ENCODE measurements at places on chromosomes 7 and 10.

GRCh38 chr10:84005403-84005802, 133.9 kb upstream of the GHITM start:
- no peak overlapping the region for H3K27ac ChIP-seq
- no peaks in the 10 kb centered on the region for H3K36me3 ChIP-seq
- H3K4me3 ChIP-seq, result no peak overlapping the region
- no peak for DNase-seq

GRCh38 chr7:125663961-125664360, 734.3 kb upstream of the POT1 start:
- no peak overlapping the region for H3K4me3 ChIP-seq
- no peaks in the 10 kb centered on the region for H3K36me3 ChIP-seq
- H3K27me3 ChIP-seq, result no peaks in the 10 kb centered on the region
- no peak overlapping the region for H3K27ac ChIP-seq
- H3K4me1 ChIP-seq, result no peaks in the 10 kb centered on the region

GRCh38 chr7:70674571-70675010, 457.4 kb upstream of the GALNT17 start:
- H3K36me3 ChIP-seq, result no peaks in the 10 kb centered on the region
- DNase-seq, result no peak
- no peak overlapping the region for H3K4me3 ChIP-seq
- no peak overlapping the region for H3K27ac ChIP-seq

- no peak for DNase-seq
- no peaks in the 10 kb centered on the region for H3K27me3 ChIP-seq
Measured at GRCh38 chr10:129846991-129847391, 117.1 kb downstream of the EBF3 start.

DNA sequence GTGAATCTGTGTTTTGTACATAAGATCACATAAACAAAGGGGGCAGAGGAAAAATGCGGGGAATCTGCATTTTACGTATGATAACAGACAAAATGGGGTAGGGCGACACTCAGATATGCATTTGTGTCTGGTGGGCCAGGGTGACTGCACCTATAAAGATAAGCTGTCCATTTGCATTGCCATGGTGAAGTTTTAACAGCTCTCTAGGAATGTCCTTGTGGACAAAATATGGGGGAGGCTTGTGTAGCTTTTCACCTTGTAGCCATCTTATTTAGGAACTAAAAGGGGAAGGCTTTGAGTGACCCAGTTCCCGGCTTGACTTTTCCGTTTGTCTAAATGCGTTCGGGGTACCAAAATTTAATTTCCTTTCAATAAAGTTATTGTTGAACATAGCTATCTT, 92.4 kb upstream of the AGBL3 start:
- no peak overlapping the region for H3K4me3 ChIP-seq
- DNase-seq, result no peak
- H3K4me1 ChIP-seq, result no peaks in the 10 kb centered on the region
- peak overlapping the region; percentile 80 for H3K27ac ChIP-seq

GRCh38 chr7:15288741-15289140, 273.1 kb downstream of the AGMO start:
- H3K27me3 ChIP-seq, result no peaks in the 10 kb centered on the region
- DNase-seq, result no peak
- no peak overlapping the region for H3K27ac ChIP-seq
- H3K4me1 ChIP-seq, result no peaks in the 10 kb centered on the region
- H3K36me3 ChIP-seq, result no peaks in the 10 kb centered on the region

GRCh38 chr10:35937546-35937945, 295.4 kb upstream of the FZD8 start:
- no peaks in the 10 kb centered on the region for H3K36me3 ChIP-seq
- H3K4me3 ChIP-seq, result no peak overlapping the region
- no peak for DNase-seq
- no peaks in the 10 kb centered on the region for H3K4me1 ChIP-seq
- no peak overlapping the region for H3K27ac ChIP-seq
- H3K27me3 ChIP-seq, result no peaks in the 10 kb centered on the region

- peak overlapping the region; percentile 25 for H3K27ac ChIP-seq
- H3K27me3 ChIP-seq, result no peaks in the 10 kb centered on the region
- no peak for DNase-seq
- peak overlapping the region; percentile 14 for H3K4me3 ChIP-seq
- H3K4me1 ChIP-seq, result no peaks in the 10 kb centered on the region
Measured at GRCh38 chr7:140358412-140359051, 39.8 kb downstream of the SLC37A3 start.

- peaks cover 9% of the 10 kb centered on the region for H3K4me1 ChIP-seq
- no peaks in the 10 kb centered on the region for H3K36me3 ChIP-seq
- H3K27me3 ChIP-seq, result peaks cover 45% of the 10 kb centered on the region
- peak overlapping the region; percentile 70 for H3K4me3 ChIP-seq
- H3K27ac ChIP-seq, result no peak overlapping the region
Measured at GRCh38 chr7:8260871-8261694, 884 bp downstream of the ICA1 start.

DNA sequence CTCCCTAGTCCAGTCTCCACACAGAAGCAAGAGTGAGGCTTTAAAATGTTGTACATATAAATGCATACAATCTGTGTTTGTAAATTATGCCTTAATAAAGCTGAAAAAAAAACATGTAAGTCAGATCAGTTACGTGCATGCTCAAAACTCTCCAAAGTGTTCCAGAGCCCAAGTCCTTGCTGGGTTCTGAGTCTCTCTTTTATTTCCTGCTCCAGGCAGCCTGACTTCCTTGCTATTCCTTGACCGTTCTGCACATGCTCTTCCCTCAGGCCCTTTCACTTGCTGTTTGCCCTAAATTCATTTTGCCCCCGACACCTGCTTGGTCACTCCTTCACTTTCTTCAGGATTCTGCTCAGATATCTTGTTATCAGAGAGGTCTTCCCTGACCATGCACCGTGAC, 770.1 kb downstream of the PHTF2 start:
- no peak overlapping the region for H3K27ac ChIP-seq
- DNase-seq, result no peak
- no peak overlapping the region for H3K4me3 ChIP-seq
- no peaks in the 10 kb centered on the region for H3K36me3 ChIP-seq
- H3K27me3 ChIP-seq, result no peaks in the 10 kb centered on the region
- no peaks in the 10 kb centered on the region for H3K4me1 ChIP-seq

GRCh38 chr7:45702751-45703150, 128.6 kb downstream of the ADCY1 start:
- H3K27ac ChIP-seq, result no peak overlapping the region
- no peak overlapping the region for H3K4me3 ChIP-seq
- H3K36me3 ChIP-seq, result no peaks in the 10 kb centered on the region
- H3K4me1 ChIP-seq, result no peaks in the 10 kb centered on the region
- no peaks in the 10 kb centered on the region for H3K27me3 ChIP-seq
- DNase-seq, result no peak

- H3K4me3 ChIP-seq, result no peak overlapping the region
- no peaks in the 10 kb centered on the region for H3K36me3 ChIP-seq
- no peaks in the 10 kb centered on the region for H3K27me3 ChIP-seq
- no peak for DNase-seq
Measured at GRCh38 chr7:159157714-159158113, 13.0 kb upstream of the VIPR2 start.

- no peaks in the 10 kb centered on the region for H3K4me1 ChIP-seq
- DNase-seq, result no peak
- H3K36me3 ChIP-seq, result no peaks in the 10 kb centered on the region
- H3K27ac ChIP-seq, result no peak overlapping the region
Measured at GRCh38 chr10:2895594-2896196, 171.7 kb upstream of the PFKP start.

GRCh38 chr7:27689591-27690164, 27.0 kb upstream of the HIBADH start:
- no peaks in the 10 kb centered on the region for H3K36me3 ChIP-seq
- no peak overlapping the region for H3K27ac ChIP-seq
- no peaks in the 10 kb centered on the region for H3K4me1 ChIP-seq
- no peak overlapping the region for H3K4me3 ChIP-seq
- no peak for DNase-seq

DNA sequence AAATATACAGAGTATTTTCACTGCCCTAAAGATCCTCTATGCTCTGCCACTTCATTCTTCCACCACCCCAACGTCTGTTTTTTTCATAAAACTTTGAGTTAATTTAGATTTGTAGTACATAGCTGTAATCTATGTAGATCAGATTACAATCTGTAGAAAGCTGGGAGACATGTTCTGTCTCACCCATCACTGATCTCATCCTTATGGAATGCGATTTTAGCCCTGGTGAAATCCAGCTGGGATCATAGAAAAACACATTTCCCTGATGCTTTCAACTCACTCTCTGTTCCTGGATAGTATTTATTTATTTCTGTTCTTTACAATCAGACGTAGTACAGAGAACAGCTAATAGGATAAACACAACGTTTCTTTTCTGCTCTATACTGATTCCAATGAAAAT, 521.0 kb downstream of the KIF20B start:
- H3K4me3 ChIP-seq, result no peak overlapping the region
- no peaks in the 10 kb centered on the region for H3K4me1 ChIP-seq
- H3K27me3 ChIP-seq, result no peaks in the 10 kb centered on the region
- H3K36me3 ChIP-seq, result no peaks in the 10 kb centered on the region
- H3K27ac ChIP-seq, result no peak overlapping the region

GRCh38 chr7:105003275-105003674, 10.7 kb upstream of the KMT2E start:
- DNase-seq, result no peak
- no peaks in the 10 kb centered on the region for H3K27me3 ChIP-seq
- no peaks in the 10 kb centered on the region for H3K36me3 ChIP-seq
- H3K27ac ChIP-seq, result peak overlapping the region; percentile 62
- H3K4me1 ChIP-seq, result peaks cover 99% of the 10 kb centered on the region
- no peak overlapping the region for H3K4me3 ChIP-seq

- no peaks in the 10 kb centered on the region for H3K4me1 ChIP-seq
- DNase-seq, result no peak
- H3K4me3 ChIP-seq, result no peak overlapping the region
- no peaks in the 10 kb centered on the region for H3K27me3 ChIP-seq
- no peak overlapping the region for H3K27ac ChIP-seq
- no peaks in the 10 kb centered on the region for H3K36me3 ChIP-seq
Measured at GRCh38 chr7:41148521-41148951, 554.4 kb downstream of the INHBA start.

DNA sequence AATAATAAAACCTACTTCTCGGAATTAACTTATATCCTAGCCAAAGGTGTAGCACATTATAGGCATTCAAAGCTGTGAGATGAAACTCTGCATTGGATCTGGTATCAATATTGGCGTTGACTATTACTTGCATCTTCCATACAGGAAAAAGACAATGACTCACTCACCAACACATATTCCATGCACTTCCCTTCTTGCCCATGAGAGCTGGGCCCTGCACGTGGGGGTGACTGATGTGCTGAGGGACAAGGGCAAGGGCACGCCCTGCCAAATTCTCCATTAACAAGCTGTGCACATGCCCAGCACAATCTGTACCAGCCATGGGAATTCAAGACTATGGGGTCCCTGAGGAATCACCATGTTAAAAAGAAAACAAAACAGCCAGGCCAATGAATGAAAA, 188.1 kb upstream of the PDE1C start:
- no peak overlapping the region for H3K27ac ChIP-seq
- H3K36me3 ChIP-seq, result no peaks in the 10 kb centered on the region
- no peak overlapping the region for H3K4me3 ChIP-seq

- H3K27me3 ChIP-seq, result no peaks in the 10 kb centered on the region
- peaks cover 7% of the 10 kb centered on the region for H3K4me1 ChIP-seq
- H3K4me3 ChIP-seq, result no peak overlapping the region
- no peaks in the 10 kb centered on the region for H3K36me3 ChIP-seq
- H3K27ac ChIP-seq, result no peak overlapping the region
Measured at GRCh38 chr7:38855867-38856266, 53.1 kb downstream of the VPS41 start.

DNA sequence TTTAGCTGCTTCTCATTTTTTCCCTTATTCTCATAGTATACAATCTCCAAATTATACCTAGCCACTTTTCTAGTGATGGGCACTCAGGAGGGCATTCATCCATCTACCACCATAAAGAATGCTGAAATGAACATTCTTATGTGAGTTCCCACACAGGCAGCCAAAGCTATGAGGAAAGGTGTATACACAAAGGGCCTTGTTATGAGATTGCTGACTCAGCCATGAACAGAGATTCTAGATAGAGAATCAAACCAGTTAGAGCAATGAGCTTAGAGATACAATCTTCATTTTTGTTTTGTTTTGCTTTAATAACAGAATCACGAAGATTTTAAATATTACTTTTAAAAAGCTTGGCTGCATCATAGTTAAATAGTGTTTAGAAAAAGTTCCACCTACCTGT, 54.8 kb upstream of the TNKS2 start:
- no peak overlapping the region for H3K4me3 ChIP-seq
- H3K36me3 ChIP-seq, result no peaks in the 10 kb centered on the region
- H3K27me3 ChIP-seq, result no peaks in the 10 kb centered on the region
- no peak overlapping the region for H3K27ac ChIP-seq
- H3K4me1 ChIP-seq, result no peaks in the 10 kb centered on the region
- no peak for DNase-seq

DNA sequence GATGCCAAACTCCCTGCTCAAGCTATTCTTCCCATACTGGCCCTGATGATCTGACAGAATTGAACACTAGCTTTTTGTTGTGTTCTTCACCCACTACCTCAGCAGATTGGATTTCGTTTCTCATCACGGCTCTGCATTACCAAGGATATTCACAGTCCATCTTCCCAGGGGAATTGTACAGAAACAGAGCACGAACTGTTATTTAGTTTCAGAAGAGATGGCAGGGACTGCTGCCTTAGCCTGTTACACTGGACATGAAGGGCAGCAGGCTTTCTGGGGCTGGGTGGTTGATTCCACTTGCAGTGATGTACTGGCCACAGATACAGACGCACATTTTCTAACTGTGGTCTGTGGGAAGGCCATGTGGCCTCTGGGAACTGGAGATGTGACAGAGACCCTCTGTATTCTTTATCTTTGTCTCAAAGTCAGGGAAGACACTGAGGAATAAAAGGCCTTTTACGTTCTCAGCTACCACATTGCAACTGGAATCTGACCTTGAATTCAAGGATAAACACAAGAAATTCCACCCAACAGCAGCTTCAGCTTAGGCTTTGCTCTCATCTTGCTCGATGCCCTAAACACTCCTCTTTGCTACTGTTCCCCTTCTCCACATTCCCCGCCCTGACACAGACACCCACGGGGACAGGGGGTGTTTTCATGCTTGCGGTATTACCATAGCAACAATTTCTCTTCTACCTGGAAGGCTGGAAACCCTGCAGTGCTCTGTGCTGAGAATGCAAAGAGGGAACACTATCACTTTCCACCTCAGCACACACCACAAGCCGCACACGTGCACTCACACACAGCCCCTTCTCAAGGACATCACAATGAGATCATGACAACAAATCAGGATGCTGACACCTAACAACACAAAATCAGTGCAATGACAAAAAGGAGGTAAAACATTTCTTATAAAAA, 81.7 kb downstream of the RNF216 start:
- no peak overlapping the region for H3K4me3 ChIP-seq
- H3K36me3 ChIP-seq, result no peaks in the 10 kb centered on the region
- peaks cover 45% of the 10 kb centered on the region for H3K4me1 ChIP-seq
- no peak for DNase-seq
- H3K27me3 ChIP-seq, result no peaks in the 10 kb centered on the region
- H3K27ac ChIP-seq, result no peak overlapping the region

- H3K4me3 ChIP-seq, result peak overlapping the region; percentile 71
- no peaks in the 10 kb centered on the region for H3K27me3 ChIP-seq
Measured at GRCh38 chr7:876972-877311, 588 bp downstream of the GET4 start.

- H3K4me3 ChIP-seq, result no peak overlapping the region
- no peaks in the 10 kb centered on the region for H3K27me3 ChIP-seq
- no peaks in the 10 kb centered on the region for H3K36me3 ChIP-seq
- DNase-seq, result no peak
Measured at GRCh38 chr10:59508296-59508695, 145.9 kb upstream of the FAM13C start.

- H3K4me1 ChIP-seq, result peaks cover 11% of the 10 kb centered on the region
- H3K36me3 ChIP-seq, result peaks cover 11% of the 10 kb centered on the region
- no peak overlapping the region for H3K4me3 ChIP-seq
- DNase-seq, result no peak
- no peak overlapping the region for H3K27ac ChIP-seq
- H3K27me3 ChIP-seq, result no peaks in the 10 kb centered on the region
Measured at GRCh38 chr10:60262647-60263126, 127.0 kb downstream of the ANK3 start.
